Stimulated activated CD8-positive, alpha-beta memory T cell treated with anti-CD3 and anti-CD28 coated beads, Interleukin-4, amount 100 ng/mL, for 1 hour (primary cell): ENCODE measurements at places on chromosomes 13 and 19.

DNA sequence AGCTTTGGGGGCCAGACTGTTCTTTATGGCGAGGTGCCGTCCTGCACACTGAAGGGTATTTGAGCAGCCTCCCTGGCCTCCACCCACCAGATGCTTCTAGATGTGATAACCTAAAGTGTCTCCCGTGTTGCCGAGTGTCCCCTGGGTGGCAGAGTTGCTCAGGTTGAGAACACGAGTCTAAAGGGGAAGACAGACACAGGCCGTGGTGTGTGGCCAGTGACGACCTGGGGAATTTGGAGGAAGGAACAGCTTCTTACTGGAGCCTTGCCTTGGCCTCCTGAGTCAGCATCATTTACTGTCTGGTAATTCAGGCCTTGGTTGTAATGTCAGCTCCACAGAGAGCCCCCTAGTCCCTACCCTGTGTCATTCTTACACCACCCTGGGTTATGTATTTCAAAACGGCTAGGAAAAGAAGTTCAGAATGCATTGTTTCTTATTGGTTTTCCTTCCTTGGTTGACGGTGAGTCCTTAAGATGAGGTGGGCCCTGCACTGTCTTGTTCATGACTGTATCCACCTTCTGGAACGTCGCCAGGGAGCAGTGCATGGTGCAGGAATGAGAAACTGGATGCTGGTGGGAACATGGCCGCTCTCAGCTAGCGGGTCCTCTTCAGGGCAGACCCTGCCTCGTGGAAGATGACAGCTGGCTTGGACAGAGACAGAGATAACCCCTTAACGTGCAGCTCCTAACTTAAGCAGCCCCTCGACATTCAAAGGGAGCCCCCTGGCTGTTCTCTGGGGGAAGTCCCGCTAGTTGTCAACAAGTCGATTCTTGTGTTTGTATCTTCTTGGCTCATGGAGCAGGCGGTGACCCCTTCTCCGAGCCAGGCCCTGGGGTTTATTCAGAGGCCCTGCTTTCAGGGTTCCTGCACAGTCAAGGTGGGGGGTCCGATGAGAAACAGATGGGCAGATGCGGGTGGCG, 7.2 kb downstream of the SIN3B start:
- no peak for DNase-seq

GRCh38 chr13:28000567-28000966, 12.1 kb upstream of the URAD start:
- no peak for DNase-seq

DNA sequence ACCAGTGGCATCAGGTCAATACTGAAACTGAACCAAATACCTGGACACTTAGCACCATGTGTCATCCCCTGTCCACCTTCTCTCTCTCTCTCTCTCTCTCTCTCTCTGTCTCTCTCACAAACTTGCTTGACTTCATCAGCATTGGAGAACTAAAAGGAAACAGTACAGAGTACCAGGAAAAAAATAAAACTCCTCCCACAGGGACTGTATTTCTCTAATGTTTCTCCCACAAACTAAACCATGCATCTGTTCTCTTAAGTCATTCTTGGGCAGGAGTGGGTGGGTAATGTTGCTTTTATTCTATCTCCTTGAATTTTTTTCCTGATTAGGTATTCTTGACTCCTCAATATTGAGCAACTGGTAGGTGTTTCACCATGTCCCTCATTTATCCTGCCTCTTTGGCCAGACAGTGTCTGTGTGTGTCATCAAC, 112.9 kb upstream of the CACNA1A start:
- no peak for DNase-seq

DNA sequence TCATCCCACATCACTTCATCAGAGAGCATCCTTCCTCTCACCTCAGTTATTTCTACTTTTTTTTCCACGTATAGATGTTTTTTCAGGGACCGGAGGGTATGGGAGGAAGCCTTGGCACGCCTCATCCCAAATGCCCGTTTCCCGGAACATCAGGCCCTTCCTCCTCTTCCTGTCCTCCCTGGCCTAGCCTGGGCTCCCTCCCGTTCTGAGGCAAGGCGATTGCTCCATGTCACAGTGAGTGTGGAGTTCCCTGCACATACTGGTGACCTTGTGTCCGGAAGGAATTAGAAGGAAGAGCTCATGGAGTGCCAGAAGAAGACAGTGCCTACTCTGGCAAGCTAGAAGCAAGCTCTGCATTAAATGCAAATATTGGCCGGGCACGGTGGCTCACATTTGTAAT, 1.1 kb upstream of the ZNF627 start:
- no peak for DNase-seq

DNA sequence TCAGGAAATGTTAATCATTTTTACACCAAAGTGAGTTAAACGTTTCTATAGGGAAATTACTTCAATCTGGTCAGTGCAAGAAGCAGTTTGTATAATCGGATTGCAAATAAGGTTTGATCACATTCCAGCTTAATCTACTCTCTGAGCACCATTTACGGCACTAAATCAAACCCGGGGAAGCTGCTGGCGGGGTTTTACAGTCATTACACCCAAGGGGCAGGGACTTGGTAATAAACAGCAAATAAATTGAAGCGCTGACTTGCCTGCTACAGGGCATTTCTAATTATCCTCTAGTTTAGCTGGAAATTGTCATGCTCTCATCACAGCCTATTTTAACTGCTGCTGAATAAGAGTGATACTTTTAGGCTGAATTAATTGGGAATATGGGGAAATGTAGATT, 152.1 kb upstream of the SOX21 start:
- no peak for DNase-seq

DNA sequence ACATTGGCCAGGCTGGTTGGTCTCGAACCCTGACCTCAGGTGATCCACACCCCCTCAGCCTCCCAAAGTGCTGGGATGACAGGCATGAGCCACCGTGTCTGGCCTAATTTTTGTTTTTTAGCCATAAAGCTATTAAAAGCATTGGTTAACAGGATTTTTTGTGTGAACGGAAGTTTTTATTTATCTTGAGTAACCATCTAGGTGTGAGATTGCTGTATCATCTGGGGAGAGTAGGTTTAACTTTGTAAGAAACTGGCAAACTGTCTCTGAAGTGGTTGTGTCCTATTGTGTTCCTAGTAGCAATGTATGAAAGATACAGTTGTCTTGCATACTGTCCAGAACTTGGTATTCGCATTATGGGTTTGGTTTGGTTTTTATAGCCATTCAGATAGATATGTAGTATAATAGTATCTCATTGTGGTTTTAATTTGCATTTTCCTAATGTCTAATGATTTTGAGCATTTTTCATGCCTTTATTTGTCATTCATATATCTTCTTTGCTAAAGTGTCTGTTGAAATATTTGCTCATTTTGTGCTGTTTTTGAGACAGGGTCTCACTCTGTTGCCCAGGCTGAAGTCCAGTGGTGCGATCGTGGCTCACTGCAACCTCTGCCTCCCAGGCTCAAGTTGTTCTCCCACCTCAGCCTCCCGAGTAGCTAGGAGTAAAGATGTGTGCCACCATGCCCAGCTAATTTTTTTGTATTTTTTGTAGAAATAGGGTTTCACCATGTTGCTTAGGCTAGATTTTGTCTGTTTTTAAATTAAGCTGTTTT, 13.5 kb upstream of the PLEKHF1 start:
- no peak for DNase-seq

DNA sequence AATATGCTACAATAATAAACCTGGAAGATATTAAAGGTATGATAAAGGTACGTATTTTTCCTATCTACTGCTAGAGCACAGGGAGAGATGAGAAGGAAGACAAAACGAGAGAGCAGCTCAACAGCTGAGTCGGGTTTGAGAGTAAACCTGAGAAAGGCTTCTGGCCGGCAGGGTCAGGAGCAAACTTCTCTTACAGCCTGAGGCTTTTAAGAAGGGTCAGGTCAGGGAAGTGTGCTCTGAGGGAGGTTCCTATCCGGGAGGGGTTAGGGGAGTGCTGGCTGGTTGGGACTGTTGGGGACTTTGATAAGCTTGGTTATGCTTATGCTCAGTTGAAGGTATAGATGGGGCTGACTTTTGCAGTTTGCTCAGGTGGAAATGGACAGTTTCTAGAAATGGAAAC, 77.7 kb upstream of the PRR20A start:
- DNase-seq = no peak

DNA sequence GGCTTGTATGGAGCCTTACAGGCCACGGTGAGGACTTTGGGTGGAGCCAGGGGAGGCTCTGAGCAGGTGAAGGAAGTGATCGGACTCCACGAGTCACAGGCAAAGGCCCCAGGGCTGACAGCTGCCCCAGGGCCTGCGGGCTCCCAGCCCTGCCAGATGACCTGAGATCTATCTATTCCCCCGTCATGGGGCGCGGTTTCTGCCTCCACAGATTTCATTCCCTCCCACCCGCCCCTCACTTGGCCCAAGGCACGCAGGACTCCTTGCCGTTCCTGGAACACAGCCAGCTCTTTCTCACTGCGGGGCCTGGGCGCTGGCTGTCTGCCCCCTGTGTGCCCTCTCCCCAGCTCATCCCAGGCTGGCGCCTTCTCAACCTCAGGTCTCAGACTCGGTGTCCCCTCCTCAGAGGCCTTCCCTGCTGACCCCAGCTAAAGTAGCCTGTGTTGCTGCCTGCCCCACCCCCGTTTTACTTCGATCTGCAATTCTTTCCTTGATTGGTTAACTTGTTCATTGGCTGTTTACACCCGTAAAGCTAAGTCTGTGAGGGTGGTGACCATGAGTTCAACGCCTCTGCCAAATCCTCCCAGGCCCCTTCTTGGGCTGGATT, 13.9 kb upstream of the PAK4 start:
- DNase-seq = no peak

DNA sequence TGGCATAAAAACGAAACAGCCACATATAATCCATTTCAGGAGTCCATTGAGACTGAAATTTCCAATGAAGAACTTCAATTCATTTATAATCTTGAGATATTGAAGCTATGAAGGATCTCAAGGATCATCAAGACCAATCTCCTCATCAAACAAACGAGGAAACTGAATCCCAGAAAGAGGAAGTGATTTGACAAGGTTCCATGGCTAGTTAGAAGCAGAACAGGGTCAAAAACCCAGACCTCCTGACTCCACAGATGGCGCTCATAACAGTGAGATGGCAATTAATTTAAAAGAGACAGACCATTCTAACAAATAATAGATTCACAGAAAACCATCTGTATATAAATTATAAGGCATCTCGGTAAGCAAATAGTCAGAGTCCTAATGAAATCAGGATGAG, 229.7 kb downstream of the KCTD12 start:
- DNase-seq = no peak

DNA sequence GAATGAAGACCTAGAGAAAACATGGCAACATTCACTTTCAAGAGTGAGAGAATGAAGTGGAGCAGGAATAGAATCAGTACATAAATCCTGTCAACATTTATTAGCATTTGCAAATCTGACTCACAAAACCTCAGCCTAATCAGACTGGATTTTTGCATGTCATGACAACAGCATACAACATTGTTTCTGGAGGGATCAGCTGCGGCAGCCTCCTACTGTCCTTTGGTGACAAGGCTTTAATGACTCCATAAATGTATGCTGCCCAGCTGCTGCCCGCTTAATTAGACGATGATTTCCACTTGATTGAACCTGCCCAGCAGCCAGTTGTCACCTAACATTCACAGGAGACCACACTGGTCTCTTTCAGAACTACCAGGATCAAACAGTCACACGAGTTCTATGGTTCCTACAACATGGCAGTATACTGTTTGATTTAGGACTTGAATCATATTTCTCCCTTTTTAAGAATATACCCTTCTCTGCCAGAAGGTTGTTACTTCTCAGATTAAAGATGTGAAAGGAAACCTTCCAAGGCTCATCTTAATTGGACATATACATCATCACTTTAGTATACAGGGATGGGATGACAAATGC, 9.3 kb downstream of the EBPL start:
- no peak for DNase-seq

- no peak for DNase-seq
These were observed 15.1 kb upstream of the CACNG8 start for GRCh38 chr19:53947624-53948023.

DNA sequence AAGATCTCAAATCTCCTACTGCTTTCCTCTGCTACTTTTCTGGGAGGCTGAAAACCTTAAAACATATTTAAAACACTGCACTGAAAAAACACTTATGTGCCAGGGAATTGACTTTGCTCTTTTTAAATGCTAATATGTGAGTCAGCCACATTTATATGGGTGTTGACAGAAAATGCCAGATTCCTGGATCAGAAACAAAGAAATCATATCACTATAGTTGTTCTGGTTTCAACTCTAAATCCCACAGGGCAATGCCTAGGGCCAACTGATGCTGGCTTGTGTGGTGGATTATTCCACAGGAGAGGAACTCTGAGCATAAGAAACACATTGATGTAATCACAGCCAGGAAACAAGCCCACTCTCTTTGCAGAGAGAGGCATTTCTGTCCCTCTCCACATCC, 1439.0 kb upstream of the SPRY2 start:
- DNase-seq = no peak

DNA sequence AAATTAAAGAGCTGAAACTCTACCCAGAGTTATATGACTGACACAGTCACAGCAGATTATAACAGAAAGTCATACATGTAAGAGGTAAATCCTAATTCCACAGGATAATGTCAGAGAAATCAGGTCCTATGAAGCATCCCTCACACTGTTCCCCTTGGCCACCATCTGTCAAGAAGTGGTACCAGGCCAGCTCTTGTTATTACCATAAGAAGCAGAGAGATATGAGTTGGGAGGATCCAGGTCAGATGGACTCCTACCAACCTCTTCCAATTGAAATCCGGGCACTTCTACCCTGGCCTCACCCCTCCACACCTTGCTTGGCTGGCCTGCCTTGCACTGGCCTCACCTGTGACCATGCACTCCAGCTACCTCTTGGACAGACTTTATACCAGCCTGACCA, 353.2 kb downstream of the DNAJC15 start:
- DNase-seq = no peak

GRCh38 chr19:11662278-11662677, 65.0 kb downstream of the ZNF627 start:
- no peak for DNase-seq

DNA sequence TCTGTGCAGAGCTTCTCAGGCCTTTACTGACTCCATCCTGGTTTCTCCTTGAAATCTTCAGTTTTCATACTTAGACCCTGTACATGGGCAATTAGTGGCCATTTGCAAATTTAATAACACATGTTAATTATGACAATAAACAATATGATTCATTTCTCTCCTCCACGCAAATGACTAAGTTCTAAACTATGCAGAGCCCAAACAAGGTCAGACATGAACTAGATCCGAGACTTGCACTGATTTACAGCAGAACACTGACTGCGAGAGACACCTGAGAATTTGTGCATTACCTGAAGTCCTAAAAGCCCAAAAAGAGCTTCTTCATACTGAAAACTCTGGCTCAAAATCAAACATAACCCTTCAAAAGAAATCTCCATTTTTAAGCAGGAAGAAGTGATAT, 521.8 kb downstream of the MYO16 start:
- DNase-seq = no peak

GRCh38 chr19:18856385-18857126, 24.8 kb downstream of the UPF1 start:
- DNase-seq = no peak
